ENCODE measurements at places on chromosomes 4 and X.

GRCh38 chr4:138182838-138183426 is 59.2 kb downstream of the SLC7A11 start:
- peak; percentile 78 for DNase-seq

GRCh38 chrX:68249401-68249831 is 183.9 kb downstream of the OPHN1 start:
- DNase-seq: no peak

DNA sequence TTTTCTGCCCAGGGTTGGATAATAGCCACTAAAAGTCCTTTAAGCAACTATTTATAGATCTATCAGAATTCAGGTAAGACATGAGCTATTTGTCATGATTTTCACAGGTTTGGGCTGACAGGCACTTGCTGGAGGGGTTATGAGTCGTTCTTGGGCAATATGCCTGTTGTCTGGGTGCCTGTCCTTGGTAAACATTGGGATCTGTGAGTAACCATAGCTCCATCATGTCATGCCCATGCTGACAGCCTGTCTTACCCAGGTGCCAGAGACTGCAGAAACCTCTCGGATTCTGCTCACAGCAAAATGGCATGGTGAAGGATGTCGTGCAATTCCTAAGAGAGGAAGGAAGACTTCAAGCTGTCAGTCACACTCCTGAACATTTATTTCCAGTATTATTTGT is 116.0 kb upstream of the PUDP start:
- no peak for DNase-seq

DNA sequence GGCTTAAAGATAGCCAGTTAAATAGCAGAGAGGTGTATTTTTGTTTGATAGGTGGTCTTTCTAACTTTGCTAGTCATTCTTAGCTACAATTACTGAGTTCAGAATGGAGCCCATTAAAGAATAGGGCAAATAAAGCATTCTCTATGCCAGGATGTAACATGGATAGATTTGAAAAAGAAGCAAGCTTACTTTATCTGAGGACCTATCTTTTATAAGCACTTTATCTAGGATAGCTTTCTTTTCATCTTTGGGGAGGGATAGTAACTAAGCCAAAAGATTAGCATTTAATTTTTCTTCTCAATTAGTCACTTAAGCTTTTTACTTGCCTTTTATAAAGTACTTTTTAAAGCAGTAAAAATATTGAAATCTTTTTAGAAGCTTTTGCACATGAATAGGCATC is 1148.0 kb upstream of the DIAPH2 start:
- DNase-seq: no peak

DNA sequence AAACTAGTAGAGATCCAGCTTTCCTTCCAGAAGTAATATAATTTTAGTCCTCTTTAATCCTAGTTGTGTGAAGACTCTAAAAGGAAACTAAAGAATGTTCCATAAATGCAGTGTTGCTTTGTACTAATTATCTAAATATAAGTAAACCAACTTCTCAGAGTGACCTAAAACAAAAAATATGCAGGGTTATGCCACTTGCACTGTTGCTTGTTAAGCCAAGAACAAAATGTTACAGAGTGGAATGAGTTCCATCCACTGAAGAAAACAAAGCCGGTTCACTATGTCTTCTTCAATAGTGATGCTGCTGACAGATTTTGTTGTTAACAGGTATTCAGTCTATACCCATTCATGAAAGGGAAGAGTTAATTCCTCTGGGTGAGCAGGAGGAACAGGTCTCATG is 252.0 kb upstream of the DIAPH2 start:
- DNase-seq: no peak

DNA sequence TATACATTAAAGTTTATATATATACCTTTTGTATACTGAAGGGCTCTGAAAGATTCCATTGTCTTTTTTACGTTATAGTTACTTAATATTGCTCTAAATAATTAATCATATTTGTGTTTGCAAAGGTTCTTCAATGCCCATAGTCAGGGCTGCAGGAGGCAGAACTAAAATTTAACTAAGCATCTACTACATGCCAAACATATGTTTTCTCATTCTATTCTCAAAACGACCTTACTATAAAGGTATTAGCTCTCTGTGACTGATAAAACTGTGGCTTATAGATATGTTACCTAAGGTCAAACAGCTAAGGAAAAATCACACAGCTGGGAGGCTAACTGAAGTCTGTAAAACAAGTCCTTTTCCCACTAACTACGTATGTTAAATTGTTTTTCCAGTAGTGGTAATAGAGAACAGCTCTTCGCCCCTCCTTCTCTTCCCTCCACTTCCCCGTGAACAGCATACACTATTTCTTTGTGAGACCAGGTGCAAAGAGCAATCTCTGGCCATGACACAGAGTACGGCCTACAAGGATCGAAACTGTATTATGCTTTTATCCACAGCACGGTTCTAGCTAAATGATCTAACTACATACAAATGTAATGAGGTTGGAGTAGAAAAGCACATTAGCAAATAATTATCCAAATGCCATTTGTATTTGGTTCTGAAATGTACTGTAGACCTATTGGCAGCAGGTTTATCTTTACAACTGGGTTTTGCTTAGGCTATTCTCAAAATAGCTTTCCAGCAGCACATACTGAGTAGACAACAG is 1.7 kb downstream of the CNOT6L start:
- no peak for DNase-seq

- peak; percentile 61 for DNase-seq
Observed at GRCh38 chrX:47217121-47217851, 1.2 kb upstream of the CDK16 start.

DNA sequence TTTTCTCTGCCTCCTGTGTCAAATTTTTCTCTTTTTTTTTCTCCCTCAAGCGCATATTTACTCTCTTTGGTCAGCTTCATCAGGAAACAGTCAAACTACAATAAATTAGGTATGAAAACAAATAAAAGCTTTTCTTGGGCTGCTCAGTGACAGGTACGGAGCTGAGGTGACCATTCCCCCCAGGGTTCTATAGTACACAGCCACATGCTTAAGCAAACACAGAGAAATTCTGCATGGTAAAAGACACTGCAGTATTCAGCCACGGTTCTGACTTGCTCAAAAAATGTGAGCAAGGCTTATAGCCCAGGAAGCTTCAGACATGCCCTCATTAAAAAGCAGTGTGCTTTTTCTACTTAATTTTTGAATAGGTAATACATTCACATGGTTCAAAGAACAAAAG is 138.5 kb downstream of the GRIA3 start:
- no peak for DNase-seq

Data from common myeloid progenitor, CD34-positive (primary cell).